Foreskin fibroblast (primary cell): ENCODE measurements at places on chromosomes 5 and 9.
A peak's percentile ranks its signal among the peaks of the same experiment; 100 is the strongest.

- DNase-seq: no peak
Observed at GRCh38 chr9:8430945-8431344, 631.4 kb upstream of the DMAC1 start.

DNA sequence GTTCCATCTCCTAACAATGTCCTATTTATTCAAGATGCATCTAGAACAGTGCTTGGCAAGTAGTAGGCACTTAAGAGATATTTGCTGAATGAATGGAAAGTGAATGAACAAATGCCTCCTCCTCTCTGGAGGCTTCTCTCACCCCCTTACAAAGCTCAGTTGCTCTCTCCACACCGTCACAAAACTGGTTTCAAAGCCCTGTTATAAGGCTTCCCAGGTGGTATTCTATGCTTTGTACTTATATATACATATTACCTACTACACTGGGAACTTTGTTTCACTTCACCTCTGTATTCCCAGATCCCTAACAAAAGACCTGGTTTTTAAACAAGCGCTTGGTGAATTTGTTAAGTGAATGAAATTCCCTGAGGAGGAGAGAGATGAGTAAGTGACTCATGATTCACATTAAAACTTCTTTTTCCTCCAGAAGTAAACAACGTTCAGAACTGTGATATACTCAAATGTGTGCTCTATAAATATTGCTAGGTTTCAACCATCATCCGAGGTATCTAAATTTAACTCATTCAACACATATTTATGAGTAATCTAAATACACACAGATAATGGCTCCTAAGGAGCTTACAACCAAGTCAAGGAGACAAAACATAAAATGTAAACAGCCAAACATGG, 36.0 kb downstream of the DENND1A start:
- DNase-seq: peak; percentile 16

- no peak for DNase-seq
Observed at GRCh38 chr5:74393943-74394342, 246.6 kb downstream of the ENC1 start.

DNA sequence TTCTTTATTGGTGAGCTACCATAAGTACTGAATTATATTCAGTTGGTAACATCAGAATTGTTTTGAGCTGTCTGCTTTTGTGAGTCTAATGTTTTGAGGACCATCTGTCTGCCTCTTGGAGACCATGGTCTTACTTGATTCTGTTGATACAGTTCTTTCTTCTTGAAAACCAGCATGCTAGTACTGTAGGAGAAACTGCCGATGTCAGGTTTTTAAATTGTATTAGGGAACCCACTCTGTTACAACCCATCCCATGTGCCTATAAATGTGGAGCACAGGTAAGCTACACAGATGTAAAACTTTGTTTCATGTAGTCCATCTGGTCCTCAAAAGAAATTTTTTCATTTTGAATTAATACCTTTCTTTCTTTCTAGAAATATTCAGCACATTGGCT, 103.4 kb upstream of the DMRTA1 start:
- no peak for DNase-seq

GRCh38 chr5:160486573-160486972, 64.9 kb downstream of the PTTG1 start:
- DNase-seq: no peak

- no peak for DNase-seq
Observed at GRCh38 chr5:88677376-88677895, 205.5 kb downstream of the MEF2C start.

DNA sequence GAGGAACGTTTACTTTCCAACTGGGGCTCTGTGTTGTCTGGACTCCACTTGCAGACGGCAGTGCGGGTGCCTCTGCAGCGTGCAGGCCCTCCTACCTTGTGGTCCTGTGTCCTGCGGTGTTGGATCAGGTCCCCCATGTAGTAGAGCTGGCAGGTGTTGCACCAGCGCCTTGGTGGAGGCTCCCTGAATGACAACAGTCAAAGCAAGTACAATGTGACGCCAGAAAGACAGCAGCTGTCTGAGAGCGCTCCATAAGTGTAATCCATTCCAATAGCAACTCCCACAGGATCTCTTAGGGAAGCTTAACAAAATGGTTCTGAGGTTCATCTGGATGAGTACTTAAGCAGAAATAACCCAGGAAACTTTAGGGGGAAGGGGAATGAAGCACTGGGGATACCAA, 9.9 kb downstream of the BBLN start:
- no peak for DNase-seq

- no peak for DNase-seq
Observed at GRCh38 chr5:65446682-65447081, 35.0 kb downstream of the ADAMTS6 start.

DNA sequence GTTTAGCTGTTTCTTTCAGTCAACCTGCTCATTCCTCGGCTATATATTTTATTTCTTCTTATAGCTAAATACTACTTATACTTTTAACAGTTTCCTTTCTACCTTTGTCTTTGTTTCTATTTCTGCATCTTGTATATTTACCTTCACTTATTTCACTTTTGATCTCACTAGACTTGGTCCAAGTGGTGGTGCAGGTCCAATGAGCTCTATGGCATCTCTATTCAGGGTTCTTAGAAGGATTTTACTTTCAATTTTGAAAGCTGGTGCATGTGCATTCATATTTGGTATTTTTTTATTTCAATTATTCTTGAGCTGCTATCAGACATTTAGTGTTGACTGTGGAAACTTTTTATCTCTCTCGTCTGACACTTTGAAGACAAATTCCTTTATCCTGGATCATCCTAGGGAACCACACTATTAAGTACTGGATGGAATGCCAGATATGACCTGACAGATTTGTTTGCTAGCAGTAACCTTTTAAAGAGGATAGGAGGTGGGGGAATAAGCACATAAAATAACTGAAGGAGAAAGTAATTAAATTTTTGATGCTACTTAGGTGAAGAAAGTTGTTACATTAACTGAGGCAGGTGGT, 123.1 kb upstream of the PJA2 start:
- DNase-seq: peak; percentile 4

GRCh38 chr9:111176511-111176910, 138.2 kb upstream of the LPAR1 start:
- DNase-seq: no peak

GRCh38 chr5:68548959-68549676, 333.6 kb downstream of the PIK3R1 start:
- DNase-seq: no peak

DNA sequence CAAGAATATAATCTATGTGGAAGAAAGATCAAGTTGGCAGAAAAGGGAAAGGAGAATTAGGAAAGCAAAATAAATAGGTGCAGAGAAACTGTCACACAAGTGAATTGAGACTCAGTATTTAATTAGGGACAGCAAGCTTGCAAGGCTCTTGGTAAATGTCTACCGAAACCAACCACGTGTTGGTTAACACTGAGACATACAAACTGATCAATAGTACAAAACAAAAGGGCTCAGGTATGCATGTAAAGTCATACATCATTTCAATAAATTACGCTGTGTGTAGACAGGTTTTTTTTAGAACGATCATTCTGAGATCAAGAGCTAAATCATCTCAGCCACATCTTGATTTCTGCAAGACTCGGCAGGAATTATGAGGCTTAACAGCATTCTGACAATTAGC, 225.4 kb downstream of the EBF1 start:
- no peak for DNase-seq

DNA sequence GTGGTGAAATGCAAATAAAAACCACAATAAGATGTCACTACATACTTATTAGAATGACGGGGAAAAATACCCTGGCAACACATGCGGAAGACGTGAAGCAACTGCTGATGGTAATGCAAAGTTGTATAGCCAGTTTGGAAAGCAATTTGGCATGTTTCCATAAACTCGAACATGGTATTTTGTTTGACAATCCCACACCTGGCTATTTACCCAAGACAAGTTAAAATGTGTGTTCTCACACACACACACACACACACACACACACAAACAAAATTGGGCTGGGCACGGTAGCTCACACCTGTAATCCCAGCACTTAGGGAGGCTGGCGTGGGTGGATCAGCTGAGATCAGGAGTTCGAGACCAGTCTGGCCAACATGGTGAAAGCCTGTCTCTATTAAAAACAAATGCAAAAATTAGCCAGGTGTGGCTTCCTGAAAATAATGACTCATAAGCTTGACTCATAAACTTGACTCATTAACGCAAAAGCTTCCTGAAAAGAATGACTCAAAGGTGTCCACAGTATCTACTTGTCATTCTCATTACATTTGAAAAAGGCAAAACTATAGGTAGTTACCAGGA, 456.5 kb downstream of the CDH18 start:
- DNase-seq: no peak
